ENCODE measurements at places on chromosomes 1 and 21. TPM values are rescaled to one million over a fixed set of nuclear protein-coding genes. Genes with fewer than 3 reads are reported as not detected.
A peak's percentile ranks its signal among the peaks of the same experiment; 100 is the strongest.

GRCh38 chr1:57036641-57037579 lies 71.1 kb upstream of the C8B start:
- no peak overlapping the region for H3K4me3 ChIP-seq
- H3K36me3 ChIP-seq, result no peaks in the 10 kb centered on the region
- DNase-seq, result no peak
- no peaks in the 10 kb centered on the region for H3K27me3 ChIP-seq

- H3K4me3 ChIP-seq, result no peak overlapping the region
- no peak overlapping the region for H3K27ac ChIP-seq
- H3K36me3 ChIP-seq, result no peaks in the 10 kb centered on the region
- DNase-seq, result peak; percentile 38
- no peaks in the 10 kb centered on the region for H3K27me3 ChIP-seq
These were observed 61.7 kb downstream of the TSEN15 start for GRCh38 chr1:184113251-184113650.

- H3K27me3 ChIP-seq, result no peaks in the 10 kb centered on the region
- H3K4me1 ChIP-seq, result no peaks in the 10 kb centered on the region
- no peak overlapping the region for H3K27ac ChIP-seq
These were observed 62.5 kb upstream of the ACTL8 start for GRCh38 chr1:17692645-17693044.

DNA sequence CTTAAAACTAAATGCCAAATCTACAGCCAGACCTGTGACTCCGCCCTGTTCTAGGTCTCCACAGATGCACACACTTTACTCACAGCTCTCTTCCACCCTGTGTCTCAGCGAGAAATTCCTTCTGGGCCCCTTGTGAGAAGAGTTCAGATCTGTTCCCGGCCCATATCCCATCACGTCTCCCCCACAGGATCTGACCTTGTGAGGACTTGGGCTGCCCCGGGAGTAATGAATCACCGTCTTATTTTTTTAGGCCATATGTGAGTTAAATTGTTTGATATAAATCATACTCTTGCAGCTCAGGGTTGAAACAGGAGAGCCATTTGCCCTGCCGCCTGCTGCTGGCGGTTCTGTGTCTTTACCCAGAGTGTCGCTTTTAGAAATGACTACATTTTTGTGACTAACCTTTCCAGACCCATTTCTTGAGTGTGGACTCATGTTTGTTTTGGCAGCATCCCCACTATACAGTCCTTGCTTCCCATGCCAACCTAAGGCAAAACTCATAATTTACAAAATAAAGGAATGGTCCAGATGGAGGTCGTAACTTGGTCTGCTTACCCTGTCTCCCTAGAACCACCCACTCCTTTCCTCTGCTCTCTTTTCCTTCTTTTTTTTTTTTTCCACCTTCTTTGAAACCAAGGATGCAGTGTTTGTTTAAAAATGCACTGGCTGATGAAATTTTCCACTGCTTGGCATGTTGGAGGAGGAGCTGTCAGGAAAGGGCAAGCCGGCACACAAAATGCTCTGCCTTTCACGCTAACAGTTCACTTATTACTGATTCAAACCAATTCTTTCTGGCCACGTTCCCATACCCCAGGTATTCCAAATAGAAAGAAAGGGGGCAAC lies 98.0 kb upstream of the C1orf105 start:
- no peaks in the 10 kb centered on the region for H3K27me3 ChIP-seq
- no peaks in the 10 kb centered on the region for H3K36me3 ChIP-seq
- H3K27ac ChIP-seq, result no peak overlapping the region
- DNase-seq, result peak; percentile 93
- no peak overlapping the region for H3K4me3 ChIP-seq

DNA sequence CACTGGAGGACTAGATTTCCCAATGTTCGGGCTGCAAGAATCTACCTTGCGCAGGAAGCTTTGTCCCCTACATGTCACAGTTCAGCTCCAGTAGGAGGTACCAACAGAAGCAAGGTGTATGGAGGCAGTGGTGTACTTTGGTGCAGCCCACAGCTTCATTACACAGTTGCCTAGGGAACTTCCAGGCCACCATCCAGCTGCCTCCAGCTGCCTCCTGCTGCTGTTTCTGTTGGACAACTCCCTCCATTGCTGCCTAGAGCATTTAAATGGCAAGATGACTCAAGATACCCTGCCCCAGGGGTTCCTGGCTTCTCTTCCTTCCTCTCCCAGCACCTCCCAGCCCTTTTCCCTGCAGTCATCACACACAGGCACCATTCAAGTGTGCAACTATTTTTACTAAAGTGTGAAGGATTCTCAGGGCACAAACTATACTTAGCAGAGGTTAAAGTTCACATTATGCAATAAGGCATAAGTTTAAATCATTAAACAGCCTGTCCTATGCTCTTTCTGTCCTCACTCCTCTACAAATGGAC lies 39.0 kb upstream of the ATP1A1 start:
- H3K27ac ChIP-seq, result peak overlapping the region; percentile 72
- H3K4me1 ChIP-seq, result peaks cover 37% of the 10 kb centered on the region
- H3K36me3 ChIP-seq, result no peaks in the 10 kb centered on the region
- no peak overlapping the region for H3K4me3 ChIP-seq
- no peaks in the 10 kb centered on the region for H3K27me3 ChIP-seq
- DNase-seq, result no peak

DNA sequence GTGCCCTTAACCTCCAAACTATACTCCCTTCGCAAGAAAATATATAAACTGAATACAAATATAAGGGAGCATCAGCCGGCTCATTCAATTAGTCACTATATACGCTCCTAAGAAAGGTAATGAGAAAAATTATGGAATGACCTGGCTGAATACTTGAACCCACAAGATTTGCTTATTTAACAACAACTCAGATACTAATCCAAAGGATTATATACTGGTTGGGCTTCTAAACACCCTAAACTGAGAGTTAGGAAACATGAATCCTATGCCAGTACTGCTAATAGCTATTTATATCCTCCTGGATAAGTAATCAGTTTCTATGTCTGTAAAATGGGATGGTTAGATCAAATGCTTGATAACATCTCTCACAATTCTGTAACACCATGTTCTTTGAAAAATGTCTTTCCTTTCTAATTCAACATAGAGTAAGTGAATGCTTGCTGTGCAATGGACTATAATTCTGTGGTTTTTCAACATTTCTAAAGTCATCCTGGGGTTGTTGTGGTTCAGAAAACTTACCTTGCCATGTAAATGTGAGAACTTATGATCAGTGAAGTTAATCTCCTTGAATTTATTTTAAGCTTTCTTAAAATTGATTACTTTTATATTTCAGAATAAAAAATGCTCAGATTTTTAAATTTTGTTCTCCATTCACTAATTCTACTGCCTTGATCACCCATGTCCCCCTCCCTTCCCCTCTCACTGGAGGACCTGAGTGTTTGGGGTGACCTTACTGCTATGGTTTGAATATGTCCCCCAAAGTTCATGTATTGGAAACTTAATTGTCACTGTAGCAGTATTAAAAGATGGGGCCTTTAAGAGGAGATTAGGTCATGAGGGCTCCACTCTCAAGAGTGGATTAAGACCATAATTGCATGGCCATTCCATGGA lies 14.5 kb downstream of the DUSP10 start:
- H3K27ac ChIP-seq, result no peak overlapping the region
- H3K4me1 ChIP-seq, result peaks cover 10% of the 10 kb centered on the region
- no peak overlapping the region for H3K4me3 ChIP-seq
- no peaks in the 10 kb centered on the region for H3K36me3 ChIP-seq
- no peaks in the 10 kb centered on the region for H3K27me3 ChIP-seq
- no peak for DNase-seq

- peak overlapping the region; percentile 87 for H3K27ac ChIP-seq
- no peaks in the 10 kb centered on the region for H3K27me3 ChIP-seq
- H3K36me3 ChIP-seq, result no peaks in the 10 kb centered on the region
- H3K4me3 ChIP-seq, result no peak overlapping the region
These were observed 101.7 kb downstream of the PHTF1 start for GRCh38 chr1:113657556-113658063.

- no peaks in the 10 kb centered on the region for H3K4me1 ChIP-seq
- H3K4me3 ChIP-seq, result no peak overlapping the region
- DNase-seq, result no peak
- no peak overlapping the region for H3K27ac ChIP-seq
- no peaks in the 10 kb centered on the region for H3K36me3 ChIP-seq
- no peaks in the 10 kb centered on the region for H3K27me3 ChIP-seq
These were observed 38.4 kb upstream of the HMGB4 start for GRCh38 chr1:33825506-33825905.

DNA sequence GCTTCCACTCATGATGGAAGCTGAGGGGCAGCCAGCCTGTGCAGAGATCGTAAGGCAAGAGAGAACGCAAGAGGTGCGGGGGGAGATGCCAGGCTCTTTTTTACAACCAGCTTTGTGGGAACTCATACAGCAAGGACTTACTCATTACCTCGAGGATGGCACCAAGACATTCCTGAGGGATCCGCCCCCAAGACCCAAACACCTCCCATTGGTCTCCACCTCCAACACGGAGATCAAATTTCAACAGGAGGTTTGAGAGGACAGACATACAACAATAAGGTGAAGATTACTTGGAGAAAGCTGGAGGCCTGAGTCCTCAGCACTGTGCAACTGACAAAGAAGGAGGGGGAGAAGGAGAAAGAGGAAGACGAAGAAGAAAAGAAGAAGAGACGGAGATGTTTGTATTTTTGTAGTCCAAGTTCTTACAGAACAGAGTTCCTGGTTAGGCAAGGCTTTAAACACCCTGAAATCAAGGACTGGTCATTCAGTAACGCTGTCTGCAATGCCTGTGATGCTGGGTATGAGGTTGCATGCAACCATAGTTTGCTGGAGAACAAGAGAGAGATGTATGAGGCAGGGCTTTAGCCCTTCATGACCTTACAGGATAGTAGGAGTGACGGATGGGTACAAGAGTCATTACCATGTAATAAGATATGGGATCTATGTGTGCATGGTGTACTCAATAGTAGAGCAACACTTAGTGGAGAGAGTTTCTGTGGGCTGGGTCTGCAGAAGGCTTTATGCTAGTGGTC lies 19.7 kb upstream of the GALNT2 start:
- H3K27ac ChIP-seq, result no peak overlapping the region
- H3K4me1 ChIP-seq, result no peaks in the 10 kb centered on the region
- no peaks in the 10 kb centered on the region for H3K36me3 ChIP-seq
- DNase-seq, result peak; percentile 14

DNA sequence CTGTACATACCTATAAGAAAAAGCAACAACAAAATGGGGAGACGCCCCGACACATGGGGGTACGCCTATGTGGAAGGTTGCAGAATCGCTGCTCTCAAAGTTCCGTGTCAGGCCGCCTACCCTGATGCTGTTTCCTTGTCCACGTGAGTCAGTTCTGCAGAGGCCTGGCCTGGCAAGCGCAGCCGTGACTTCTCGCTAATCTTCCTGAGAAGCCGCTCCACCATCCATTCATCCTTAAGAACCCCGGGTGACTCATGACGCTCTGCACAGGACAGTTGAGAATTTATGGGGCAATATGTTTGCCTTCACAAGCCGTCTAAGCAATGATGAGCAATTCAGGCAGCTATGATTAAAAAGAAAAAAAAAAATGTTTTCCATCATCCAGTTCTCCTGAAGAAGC lies 122.3 kb upstream of the TMPRSS2 start:
- DNase-seq, result no peak
- H3K36me3 ChIP-seq, result no peaks in the 10 kb centered on the region
- no peaks in the 10 kb centered on the region for H3K4me1 ChIP-seq
- no peak overlapping the region for H3K27ac ChIP-seq
- H3K27me3 ChIP-seq, result no peaks in the 10 kb centered on the region

DNA sequence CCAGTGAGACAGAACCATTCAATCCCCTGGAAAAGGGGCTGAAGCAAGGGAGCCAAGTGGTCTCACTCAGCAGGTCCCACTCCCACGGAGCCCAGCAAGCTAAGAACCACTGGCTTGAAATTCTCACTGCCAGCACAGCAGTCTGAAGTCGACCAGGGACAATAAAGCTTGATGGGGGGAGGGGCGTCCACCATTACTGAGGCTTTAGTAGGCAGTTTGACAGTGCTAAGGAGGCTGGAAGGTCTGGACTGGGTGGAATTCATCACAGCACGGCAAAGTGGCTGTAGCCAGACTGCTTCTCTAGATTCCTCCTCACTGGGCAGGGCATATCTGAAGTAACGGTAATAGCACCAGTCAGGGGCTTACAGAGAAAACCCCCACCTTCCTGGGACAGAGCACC lies 105.4 kb upstream of the GORAB start:
- no peak for DNase-seq
- H3K4me1 ChIP-seq, result no peaks in the 10 kb centered on the region
- no peak overlapping the region for H3K4me3 ChIP-seq
- no peak overlapping the region for H3K27ac ChIP-seq

DNA sequence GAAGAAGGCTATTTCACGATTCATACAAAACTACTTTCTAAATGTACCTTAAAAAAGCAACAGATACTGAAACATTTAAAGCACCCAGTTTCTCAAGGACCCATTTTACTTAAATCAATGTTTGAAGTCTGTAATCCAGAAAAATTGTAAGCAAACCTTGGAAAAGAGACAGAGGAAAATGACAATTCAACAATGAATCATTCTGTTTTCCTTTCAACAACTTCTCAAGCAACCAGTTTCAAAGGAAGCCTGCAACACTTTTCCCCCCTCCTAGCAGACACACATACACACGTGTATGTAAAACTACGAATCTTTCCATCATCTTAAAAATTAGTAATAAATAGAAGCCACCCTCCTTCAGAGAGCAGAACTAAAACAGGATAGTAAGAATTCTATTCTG lies 1.2 kb downstream of the RERE start:
- H3K4me1 ChIP-seq, result peaks cover 15% of the 10 kb centered on the region
- H3K36me3 ChIP-seq, result no peaks in the 10 kb centered on the region
- H3K27me3 ChIP-seq, result no peaks in the 10 kb centered on the region
- H3K4me3 ChIP-seq, result peak overlapping the region; percentile 100
- peak overlapping the region; percentile 98 for H3K27ac ChIP-seq

DNA sequence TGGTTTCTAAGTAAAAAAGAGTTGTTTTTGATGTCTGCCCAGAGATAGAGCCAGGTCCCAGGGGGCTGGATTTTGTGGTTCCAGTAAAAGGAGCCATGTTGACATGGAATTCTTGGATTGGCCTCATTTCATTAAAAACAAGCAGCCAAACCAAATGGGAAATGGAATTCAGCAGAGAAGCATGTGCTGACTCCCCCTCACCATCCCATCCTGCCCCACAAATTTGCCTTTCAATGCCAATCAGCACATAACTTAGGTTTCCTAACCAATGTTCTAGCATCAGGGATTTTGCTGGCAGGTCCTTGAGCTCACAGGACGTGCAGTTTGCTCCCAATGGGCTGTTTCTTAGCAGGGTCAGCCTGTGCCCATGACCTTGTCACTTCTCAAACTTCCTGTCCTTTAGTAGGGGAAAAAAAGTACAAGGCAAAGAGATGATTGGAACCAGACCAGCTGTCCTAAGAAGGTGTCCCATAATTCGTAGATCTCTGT lies 101.5 kb upstream of the GADD45A start:
- no peaks in the 10 kb centered on the region for H3K36me3 ChIP-seq
- H3K27me3 ChIP-seq, result no peaks in the 10 kb centered on the region

BATF3 gene
- 1.8 TPM for total RNA-seq

PRRX1 gene
- total RNA-seq, result 1.1 TPM

All from cardiac muscle cell (in vitro differentiated cells and primary cell).